Activated T-helper 1 cell treated with anti-CD3 and anti-CD28 coated beads, Interleukin-2, amount 50 U/mL, for 16 hours (primary cell): ENCODE measurements at places on chromosomes 2 and 18.

- DNase-seq: no peak
These were observed 297.2 kb downstream of the NDUFA10 start for GRCh38 chr2:239727776-239728600.

- no peak for DNase-seq
These were observed 428.2 kb upstream of the KCNH7 start for GRCh38 chr2:163266772-163267171.

- no peak for DNase-seq
These were observed 143.0 kb downstream of the HNMT start for GRCh38 chr2:138107288-138107687.

DNA sequence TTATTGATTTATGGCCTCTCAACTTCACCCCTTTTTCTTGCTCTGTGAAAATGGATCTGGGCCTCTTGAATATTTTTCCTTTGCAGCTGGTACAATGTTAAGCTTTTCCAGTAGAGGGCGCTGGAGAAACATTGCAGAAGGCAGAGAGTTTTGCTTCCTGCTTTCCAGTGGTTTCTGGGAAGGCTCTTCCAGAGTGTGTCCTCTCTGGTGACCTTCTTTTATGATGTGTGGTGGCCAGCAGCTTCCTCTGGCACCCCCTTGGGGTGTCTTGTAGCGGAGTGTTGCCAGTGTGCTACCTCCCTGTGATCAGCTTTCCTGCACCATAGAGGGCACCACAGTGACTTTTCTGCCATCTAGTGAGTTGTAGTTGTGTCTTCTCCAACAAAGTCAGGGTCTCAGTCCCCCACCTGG lies 25.4 kb upstream of the MGAT5 start:
- DNase-seq: no peak

- DNase-seq: no peak
These were observed 78.4 kb downstream of the CLHC1 start for GRCh38 chr2:55153584-55154299.

GRCh38 chr18:23718731-23719130 lies 29.5 kb downstream of the LAMA3 start:
- no peak for DNase-seq

GRCh38 chr2:67455219-67456142 lies 58.3 kb downstream of the ETAA1 start:
- no peak for DNase-seq

DNA sequence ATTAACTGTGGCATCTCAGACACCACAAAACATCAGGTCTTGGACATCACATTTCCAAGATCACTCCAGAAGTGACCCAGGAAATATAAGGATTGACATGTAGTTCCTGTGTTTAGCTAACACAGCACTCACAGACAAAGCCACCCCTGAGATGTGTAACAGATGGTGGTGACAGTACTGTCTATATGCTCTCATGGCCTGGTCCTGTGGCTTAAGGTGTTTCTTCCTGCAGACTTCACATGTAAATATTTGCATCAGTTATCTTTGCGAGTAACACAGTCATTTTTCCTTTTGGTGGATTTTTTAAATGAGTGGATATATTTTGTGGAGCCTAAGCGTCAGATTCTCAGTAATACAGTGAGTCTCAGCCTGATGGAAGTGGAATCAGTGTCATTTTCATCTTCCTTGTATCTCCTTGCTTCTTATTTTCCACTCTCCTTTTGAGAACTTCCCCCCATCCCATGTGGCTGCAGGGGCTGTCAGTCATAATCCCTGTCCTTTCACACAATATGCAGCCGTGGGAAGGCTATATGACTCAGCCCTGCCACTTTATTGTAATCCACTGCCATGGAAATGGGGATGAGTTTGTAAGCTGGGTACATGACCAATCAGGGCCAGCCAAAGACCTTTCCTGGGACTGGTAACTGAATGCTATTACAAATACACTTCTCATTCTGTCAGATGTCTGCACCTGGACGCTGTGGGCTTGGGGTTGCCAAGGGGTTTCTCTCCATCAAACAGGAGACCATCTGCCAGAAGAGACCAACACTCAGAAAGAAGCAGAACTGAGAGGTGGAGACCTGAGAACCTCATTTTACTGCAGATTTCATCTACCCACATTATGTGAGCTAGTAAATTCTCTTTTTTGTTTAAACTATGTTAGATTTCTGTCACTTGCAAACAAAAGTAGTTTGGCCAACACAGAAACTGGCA lies 74.3 kb downstream of the ICOS start:
- no peak for DNase-seq

DNA sequence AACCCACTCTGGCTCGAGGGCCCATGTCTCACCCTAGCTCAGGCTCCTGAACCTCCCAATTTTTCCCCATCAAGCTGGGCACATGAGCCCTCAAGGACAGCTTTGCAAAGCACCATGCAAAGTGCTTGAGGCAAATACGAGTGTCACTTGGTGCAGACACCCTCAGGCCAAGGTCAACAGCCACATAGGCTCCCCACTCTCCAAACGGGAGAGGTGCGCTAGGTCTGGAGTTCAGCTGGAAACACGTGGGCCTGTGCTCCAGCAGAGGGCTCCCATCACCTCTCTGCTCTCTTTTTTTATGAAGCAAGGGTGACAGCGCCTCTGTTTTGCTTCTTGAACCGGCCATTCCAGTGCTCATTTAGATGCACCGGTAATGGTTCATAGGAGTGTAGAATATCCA lies 11.9 kb upstream of the ARHGAP25 start:
- DNase-seq: no peak

DNA sequence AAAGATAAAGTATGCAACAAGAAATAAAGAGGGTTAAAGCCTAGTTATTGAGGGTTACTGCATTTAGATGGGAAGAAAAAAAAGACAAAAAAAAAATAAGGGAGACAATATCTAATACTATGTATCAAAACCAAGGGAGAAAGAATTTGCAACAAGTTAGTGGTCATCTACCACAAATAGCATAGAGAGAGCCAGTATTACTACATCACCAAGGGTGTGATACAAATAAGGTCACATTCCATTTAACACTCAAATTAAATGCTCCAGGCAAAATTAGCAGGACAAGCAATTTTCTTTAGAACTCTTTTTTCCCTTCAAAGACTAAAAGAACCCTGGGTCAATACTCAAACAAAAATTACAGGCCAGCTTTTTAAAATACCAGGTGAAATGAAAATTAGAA lies 115.1 kb upstream of the GULP1 start:
- DNase-seq: no peak

DNA sequence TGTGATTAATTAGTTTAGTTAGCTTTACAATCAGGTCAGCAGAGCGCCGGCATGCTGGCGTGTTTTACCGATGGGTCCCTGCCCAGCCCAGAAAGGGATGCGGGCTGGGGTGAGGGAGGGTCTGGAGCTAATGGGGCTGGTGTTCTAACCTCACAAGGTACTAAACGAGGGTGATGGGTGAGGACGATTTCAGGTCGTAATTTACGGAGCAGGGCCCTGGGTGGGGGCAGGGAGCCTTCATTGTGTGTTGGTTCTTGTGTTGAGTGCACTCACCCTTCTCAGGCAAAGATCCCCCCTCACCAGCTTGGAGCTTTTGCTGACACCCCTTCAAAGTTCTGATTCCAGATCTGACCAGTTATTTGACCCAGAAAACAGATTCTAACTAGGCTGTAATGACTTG lies 39.5 kb downstream of the PTGR3 start:
- DNase-seq: no peak

GRCh38 chr2:25341011-25341727 lies 556 bp downstream of the DNMT3A start:
- DNase-seq: no peak

DNA sequence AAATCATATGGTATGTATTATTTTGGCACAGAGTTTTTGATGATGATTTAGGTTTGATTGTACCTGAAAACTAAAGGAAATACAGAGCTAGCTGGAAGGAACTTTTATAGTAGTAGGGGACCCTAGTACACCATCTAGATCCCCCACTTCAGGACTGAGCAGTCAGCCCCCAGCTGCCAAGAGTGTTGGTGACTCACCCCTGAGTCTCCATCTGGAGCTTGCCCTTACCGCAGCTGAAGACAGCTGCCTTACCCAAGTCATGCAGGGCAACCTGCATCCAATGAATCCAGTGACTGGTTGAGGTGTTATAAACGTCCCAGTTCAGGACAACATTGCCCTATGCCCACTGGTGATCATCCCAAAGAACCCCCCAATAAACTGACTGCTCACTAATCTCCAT lies 15.3 kb downstream of the PMS1 start:
- DNase-seq: no peak

GRCh38 chr2:37585295-37585908 lies 86.0 kb downstream of the CDC42EP3 start:
- DNase-seq: no peak

DNA sequence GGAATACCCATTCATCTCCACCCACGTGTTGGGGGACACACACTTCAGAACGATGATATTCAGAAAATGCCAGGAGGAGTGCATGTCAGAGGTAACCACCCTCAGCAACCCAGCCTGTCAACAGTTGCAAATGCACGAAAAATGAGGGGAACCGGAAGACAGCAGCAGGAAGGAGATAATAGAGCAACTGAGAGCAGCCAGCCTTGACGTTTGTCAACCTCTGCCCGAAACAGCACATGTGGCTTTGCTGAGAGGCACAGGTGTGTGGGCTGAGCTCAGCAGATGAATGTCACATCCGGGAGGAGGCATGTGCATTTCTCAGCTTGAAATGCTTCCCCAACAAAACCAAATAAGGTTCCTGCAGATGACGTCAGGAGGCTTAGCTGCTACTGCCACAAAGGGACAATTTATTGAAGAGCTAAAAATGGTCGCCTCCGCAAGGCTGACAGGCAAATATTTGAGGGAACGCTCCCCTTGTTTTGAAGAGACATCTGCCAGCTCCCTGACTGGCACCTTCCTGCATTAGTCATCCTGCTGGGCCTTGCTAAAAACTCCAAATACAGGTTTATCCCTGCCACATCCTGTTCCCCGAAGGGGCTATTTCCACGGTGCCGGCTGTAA lies 419.0 kb downstream of the NBAS start:
- peak; percentile 58 for DNase-seq

DNA sequence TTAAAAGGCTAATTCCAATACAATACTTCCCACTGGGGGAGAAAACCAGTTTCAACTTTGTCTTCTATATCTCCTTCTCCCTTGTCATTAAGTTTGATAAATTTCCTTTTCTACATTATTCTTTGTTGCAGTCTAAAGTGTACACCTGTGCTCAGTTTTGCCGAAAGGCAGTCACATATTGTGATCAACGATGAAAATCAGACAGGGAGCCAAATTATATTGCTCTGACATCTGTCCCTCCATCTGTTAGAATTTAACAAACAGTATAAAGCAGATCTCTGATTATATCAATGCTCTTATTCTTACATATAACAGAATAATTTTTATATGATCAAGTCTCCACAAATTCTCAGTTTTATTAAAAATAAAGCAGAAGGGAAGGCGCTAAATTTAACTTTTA lies 496.7 kb downstream of the NRXN1 start:
- no peak for DNase-seq

- DNase-seq: no peak
These were observed 47.2 kb downstream of the USP34 start for GRCh38 chr2:61423714-61424113.

- no peak for DNase-seq
These were observed 129.7 kb downstream of the MAP3K20 start for GRCh38 chr2:173205375-173205774.

DNA sequence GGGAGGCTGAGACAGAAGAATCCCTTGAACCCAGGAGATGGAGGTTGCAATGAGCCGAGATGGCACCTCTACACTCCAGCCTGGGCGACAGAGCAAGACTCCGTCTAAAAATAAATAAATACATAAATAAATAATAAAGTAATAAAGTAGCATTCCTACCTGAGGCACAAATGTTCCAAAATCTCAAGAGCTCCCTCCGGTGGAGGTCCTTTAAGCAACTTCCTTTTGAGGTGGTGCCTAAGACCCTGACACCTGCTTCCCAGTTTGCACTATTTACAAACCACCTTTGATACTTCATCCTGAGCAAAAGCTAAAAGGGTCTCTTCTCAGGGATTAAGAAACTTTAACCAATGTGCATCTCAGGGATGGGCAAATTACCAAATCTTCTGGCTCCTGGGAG lies 505.1 kb downstream of the CNTNAP5 start:
- DNase-seq: no peak

- DNase-seq: no peak
These were observed 141.4 kb downstream of the SPP2 start for GRCh38 chr2:234191819-234192407.

GRCh38 chr2:56502616-56503015 lies 318.8 kb downstream of the CCDC85A start:
- no peak for DNase-seq

DNA sequence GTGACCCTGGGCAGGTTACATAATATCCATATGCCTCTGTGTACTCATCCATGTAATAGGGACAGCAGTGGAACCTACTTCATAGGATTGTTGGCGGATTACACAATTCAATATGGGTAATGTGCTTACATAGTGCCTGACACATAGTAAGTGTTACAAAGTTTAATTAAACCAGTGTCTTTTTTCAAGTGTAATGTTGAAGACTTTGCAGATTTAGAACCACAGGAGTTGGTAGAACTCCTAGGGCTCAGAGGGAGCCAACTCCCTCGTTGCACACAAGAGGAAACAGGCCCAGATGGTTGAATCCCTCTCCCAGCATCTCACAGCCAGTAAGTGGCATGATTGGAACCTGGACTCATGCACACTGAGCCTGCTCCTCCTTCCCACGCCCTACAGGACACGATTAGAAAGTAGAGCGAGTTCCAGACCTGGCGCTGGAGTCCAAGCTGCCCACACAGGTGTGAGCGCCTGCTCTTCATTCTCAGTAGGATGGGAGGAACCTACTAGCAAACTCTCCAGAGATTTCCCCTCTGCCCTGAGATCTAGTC lies 97.8 kb downstream of the VSNL1 start:
- DNase-seq: no peak

- no peak for DNase-seq
These were observed 786.6 kb upstream of the CDH2 start for GRCh38 chr18:28963481-28963880.

DNA sequence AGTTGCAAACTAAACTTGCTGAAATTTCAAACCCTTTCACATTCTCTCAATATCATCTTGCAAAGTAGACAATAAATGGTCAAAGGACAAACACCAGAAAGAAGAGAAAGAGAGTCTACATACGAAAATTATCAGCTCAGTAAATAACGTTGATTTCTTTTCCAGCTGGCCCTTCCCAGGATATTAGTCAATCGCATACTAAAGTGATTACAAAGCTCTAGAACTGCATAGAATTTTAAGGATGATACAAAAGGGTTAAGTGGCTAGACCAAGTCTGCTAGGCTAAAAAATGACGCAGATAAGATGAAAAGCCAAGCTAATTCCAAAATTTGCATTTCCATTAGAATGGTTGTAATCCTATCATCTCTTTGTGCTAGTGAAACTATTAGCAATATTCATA lies 405.7 kb downstream of the FBXO15 start:
- DNase-seq: no peak

GRCh38 chr18:3329471-3329870 lies 67.5 kb downstream of the MYL12B start:
- no peak for DNase-seq
